LNCaP clone FGC (cell line): ENCODE measurements at places on chromosomes 6 and 20.

DNA sequence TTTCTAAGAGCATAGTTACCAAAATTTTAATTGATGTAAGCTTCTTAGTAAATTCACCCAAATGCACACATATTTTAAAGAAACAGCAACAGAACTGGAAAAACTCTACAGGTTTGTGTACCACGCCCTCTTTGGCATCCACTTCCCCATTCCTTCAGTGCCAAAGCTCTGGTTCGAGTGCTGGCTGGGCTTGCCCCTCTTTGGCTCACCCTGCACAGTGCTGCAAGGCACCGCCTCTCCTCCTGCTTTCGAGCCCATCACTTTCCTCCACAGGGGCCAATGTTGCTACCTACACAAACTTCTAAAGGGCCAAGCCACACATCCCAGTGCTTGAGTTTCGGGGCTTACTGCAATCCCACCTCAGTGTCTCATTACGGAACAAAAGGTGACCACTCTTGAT, 9.6 kb downstream of the LRP11 start:
- no peak for DNase-seq

DNA sequence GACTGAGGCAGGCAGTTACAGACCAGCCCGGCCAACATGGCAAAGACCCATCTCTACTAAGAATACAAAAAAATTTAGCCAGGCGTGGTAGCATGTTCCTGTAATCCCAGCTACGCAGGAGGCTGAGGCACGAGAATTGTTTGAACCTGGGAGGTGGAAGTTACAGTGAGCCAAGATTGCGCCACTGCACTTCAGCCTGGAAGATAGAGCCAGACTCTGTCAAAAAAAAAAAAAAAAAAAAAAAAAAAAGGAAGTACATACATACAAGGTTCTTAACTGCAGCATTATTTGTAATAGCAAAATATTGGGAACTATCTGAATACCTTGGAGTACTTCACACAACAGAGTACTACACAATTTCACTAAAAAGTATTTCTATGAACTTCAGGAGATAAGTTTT, 183.5 kb upstream of the OLIG3 start:
- DNase-seq = no peak

- DNase-seq = no peak
These were observed 171.2 kb upstream of the BMP5 start for GRCh38 chr6:56046576-56046975.

DNA sequence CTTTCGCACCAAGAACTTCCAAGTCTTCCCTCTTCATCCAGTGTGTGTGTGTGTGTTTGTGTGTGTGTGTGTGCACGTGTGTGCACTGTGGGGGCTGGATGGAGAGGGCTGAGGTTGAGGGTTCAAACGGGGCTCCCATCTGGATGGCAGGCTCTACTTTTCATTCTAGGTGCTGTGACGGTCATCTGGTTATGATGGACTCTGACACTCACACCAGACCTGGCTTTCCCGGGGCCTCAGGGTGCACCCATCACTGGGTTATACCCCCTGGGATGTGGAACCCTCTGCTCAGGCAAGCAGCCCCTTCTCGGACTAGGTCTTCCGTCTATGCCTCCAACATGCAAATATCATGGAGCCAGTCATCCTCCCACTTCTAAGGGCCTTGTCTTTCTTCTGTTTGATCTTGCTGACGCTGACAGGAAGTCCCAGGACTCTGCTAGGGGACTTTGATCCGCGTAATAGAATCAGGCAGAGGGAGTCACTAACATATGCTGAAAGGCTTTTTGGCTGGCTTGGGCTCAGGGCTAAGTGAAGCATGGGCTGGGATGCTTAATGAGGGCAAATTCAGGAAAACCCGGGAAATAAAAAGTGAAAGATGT, 313.6 kb downstream of the CDC5L start:
- no peak for DNase-seq

DNA sequence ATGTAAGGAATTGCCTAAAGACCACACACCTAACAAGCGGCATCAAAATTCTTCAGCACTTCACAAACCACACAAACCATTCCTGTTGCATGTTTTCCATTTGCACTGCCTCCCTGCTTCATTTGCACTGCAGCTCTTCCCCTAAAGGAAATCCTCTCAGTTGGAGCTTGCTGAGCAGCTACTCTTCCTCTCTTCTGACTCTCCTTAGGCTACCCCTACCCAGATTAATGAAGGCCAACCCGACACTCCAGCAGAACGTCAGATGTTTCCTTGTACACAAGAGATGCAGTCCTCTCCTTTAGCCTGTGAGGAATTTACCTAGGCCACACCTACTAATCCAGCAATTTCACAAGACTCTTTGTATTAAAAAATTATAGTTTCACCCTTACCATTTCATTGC, 8.1 kb downstream of the BEND6 start:
- DNase-seq = no peak

GRCh38 chr20:19552221-19553180, 205.6 kb upstream of the RIN2 start:
- no peak for DNase-seq

GRCh38 chr6:52317841-52318581, 33.5 kb upstream of the MCM3 start:
- no peak for DNase-seq

DNA sequence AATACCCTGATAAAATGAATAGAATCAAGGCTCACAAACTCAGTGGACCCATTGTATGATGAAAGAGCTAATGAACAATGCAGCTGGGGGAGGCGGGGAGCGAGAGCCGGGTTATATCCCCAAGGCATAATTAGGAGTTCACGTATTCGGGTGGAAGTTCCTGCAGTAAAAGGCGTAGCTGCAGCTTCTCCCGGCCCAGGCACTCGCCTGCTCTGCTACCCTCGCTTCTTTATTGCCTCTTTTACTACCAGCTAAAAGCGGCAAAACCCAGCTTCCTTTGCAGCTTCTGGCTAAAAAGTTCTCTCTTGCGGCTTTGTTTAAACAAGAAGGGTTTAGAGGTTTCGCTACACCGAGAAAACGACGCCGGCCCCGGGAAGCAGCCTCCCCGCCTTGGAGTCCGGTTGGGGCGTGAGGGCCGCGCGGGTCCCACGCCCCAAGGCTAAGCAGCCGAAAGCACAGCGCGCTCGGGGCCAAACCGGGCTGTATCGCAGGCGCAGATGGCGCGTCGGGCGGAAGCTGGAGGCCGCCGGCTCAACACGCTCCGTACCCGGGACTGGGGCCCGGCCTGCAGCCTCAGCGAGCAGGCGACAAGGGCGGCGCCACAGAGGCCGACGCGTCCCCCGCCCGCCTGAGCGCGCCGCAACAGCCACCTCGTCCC, 1.6 kb downstream of the ZBTB2 start:
- peak; percentile 18 for DNase-seq
